ENCODE measurements at places on chromosomes 2 and 18.

DNA sequence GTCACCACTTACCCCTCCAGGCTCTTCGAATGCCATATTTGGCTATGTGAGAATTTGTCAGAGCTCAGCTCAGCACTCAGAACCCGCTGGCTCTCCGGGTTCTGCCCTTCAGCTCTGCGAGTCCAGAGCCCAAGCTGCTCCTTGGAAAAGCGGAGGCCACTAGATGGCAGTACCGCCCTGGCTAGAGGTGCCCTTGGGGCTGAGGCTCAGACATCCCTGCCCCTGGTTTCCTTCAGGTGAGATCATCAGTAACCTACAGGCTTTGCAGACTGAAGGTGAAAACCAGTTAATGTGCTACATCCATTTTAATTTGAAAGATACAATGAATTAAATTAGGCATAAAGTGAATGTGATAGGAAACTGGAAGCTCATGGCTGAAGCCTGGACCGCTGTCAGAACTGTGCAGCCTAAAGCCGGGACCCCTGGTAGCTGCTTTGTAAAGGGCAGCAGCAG lies 285.6 kb downstream of the AGAP1 start:
- DNase-seq: peak; percentile 19

DNA sequence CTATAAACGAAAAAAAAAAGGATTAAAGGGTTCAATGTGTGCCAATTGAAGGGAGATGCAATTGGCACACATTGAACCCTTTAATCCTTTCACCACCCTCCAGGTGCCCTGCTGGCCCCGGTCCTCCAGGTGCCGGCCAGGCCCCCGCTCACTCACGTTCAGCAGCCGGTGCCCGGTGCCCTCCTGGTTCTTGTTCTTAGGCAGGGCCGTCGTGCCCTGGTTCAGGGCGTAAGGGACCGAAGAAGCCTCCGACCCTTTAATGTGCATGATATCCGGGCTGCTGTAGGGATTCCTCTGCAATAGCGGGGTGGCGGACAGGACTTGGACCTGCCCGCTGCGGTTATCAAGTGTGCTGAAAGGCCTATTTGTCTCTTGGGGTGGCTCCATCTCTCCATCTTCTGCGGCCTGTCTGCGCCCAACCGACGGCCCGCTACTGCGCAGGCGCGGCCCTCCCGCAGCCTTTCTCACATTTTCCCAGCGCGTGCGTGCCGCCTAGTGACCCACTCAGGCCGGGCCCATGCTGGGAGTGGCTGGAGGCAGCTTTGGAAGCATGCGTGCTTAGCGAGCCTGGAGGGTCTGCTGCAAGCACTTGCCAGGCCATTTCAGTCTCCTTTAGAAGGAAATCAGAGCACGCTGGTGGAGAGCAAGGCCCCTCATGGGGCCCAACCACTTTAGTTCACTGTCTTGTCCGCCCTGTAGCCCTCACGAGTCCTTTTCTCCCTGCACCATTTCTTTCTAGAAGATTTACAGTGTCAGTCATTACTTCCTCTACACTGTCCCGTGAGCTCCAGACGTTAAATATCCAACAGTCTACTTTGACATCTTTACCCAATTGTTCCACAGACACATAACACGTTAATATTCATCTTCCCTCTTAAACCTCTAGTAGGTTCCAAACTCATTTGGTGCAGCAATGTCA lies 24.3 kb downstream of the TMEM237 start:
- no peak for DNase-seq

DNA sequence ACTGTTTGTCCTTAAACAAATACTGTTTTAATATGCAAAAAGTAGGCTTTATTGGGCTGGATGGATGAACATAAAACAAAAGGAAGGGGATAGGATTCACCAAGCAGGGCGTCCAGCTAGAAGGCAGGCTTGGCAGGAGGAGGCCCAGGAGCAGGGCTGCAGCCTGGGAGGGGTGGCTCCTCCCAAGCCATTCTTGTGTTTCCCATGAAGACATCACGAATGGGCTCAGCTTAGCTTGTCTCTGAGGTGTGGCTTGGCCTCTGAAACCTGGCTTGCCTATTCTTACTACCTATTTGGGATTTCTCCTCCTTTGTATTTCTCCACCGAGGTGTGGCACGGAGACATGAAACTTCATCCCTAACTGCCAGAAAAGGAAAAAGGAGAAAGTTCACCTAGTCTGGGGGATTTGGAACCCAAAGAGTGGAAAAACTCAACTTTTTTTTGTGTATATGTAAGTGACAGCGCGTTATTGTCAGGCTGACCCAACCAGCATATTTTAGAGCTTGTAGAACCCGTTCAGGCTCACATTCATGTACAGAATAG lies 481.9 kb upstream of the SPRED2 start:
- no peak for DNase-seq

GRCh38 chr18:45284851-45285250 lies 330.4 kb upstream of the SLC14A2 start:
- DNase-seq: no peak

GRCh38 chr2:232368311-232368731 lies 10.2 kb upstream of the ALPP start:
- DNase-seq: no peak

DNA sequence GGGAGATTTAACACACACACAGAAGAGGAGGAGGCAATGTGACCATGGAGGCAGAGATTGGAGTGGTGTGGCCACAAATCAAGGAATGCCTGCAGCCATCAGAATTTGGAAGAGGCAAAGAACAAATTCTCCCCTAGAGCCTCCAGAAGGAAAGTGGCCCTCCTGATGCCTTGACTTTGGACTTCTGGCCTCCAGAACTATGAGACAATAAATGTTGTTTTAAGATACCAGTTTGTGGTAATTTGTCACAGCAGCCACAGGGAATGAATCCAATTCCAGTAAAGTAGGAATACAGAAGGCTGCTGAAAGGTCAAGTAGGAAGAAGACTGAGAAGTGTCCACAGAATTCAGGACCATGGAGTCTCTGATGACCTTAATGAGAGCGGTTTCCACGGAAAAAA lies 18.1 kb downstream of the PAIP2B start:
- no peak for DNase-seq

DNA sequence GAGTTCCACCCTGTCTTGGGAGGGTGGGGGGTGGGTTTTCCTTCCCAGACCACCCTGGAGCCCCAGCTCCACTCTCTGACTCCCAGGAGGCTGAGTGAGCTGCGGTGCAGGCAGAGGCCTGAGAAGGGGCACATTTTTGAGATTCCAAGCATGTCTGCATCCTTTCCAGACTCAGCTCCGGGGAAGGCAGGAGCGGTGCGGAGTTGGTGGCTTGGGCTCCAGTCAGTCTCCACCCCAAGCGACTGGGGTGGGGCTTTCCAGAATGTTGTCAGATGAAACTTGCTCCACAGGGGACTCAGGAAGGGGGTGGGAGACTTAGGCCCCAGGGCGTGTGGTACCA lies 44.2 kb upstream of the HS6ST1 start:
- no peak for DNase-seq

DNA sequence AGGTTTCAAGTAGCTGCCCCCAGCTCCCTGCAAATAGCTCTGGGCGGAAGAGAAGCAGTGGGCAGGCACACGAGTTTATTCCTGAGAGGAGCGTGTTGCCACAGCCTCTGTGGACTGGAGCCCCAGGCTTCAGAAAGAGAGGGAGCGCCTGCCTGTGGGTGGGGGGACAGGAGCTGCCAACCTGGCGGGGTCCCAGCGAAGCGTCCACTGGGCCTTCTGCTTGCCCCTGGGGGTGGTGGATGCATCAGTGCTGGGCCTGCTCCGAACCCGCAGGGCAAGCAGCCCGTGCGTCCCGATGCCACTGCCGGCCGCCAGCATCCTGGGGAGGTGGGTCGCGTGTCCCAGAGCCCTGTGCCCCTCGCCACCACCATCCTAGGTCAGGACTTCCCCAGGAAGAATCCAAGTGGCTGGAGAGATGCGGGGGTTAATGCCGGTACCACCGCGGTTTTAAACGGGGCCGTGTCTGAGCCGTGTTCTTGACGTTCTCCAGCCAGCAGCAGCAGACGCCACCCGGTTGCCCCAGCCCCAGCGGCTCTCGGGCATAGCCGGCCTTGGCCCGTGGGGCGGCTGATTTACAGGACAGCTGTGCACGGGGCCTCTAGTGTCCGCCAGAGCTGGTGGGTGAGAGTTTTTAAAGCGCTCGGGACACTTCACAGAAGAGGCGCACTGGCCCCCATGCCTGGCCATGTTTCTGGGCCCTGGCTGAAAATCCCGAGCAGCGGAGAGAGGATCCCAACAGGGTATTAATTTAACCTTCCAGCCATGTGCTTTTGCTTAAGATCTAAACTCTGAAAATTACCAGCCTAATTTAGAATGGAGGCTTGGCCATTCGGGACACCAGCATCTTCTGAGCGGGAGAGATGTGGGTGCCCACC lies 84.7 kb downstream of the NFATC1 start:
- no peak for DNase-seq

DNA sequence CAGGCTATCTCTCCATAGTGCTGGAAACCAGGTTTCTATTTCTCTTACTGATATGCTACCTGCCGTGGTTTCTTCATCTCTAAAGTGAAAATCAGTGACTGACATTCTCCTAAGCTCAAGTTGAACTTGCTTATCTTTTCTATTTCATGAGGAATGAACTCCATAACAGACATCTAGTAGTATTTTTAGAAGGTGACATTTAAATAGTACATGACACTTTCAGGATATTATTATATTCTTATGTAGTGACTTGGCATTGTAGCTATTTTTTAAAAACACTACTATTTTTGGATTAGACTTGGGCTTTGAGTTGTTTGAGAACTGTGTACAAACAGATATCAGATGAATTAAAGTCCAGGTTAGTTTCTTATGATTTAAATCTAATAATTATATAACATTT lies 1381.8 kb downstream of the DSC3 start:
- no peak for DNase-seq

DNA sequence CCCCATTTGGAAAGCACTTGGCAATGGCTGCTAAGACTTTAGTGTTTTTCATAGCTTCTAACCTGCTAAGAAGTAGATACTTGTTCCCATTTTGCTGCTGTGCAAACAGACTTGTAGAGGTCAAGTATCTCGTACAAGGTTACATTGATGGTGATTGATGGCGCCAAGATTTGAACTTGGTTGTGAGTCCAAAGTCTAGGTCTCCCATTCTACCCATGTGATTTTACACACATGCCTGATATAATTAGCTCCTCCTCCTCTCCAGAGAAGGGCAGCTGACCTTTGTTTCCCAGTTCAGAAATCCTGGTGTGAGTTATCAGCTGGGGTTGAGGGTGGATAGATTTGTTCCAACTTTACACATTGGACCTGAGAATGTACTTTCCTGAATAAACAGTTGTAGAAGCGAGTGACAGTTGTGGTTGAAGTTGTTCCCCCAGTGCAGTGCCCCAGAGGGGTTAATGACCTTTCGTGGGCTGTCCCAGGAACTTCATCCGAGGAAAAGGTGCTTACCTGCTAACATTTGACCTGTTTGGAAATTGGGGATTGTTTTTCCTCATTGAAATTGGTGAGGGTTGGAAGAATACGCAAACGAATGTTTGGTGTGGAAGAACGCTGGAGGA lies 10.4 kb downstream of the TCF7L1 start:
- DNase-seq: no peak

DNA sequence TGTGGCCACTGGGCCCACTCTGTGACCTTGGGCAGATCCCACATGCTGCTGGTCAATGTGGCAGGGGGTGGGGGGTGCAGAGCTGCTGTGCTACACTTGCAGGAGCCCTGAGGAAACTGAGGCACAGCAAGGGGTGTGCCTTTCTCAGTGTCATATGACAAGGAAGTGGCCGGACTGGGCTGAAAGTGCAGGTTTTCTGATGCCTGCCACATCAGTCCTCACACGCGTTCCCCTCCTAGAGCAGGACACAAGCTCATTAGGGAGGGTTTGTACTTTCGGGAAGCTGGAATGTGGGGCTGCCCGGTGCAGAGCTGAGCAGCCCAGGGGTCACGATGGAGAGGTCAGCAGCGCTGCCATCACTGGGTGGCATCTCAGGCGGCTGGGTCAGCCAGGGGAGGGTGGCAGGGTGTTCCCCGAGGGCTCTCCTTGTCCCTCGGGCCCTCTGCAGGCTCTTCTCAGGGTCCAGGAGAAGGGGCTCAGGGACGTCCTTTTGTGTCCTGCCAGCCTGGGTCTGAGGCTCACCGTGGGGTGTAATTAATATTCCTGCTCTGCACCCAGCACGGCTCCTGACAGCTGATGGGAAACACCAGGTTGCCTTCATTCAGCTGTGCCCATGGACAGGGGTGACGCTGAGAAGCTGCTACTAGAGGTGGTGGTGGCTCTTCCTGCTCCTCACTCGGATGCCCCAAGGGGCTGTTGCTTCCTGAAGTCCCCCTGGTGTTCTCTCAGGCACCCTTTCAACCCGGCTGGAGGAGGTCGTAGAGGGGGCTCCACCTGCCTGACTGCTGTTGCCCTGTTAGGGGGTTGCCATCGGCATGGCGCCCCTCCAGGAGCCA lies 62.1 kb upstream of the HDAC4 start:
- no peak for DNase-seq

DNA sequence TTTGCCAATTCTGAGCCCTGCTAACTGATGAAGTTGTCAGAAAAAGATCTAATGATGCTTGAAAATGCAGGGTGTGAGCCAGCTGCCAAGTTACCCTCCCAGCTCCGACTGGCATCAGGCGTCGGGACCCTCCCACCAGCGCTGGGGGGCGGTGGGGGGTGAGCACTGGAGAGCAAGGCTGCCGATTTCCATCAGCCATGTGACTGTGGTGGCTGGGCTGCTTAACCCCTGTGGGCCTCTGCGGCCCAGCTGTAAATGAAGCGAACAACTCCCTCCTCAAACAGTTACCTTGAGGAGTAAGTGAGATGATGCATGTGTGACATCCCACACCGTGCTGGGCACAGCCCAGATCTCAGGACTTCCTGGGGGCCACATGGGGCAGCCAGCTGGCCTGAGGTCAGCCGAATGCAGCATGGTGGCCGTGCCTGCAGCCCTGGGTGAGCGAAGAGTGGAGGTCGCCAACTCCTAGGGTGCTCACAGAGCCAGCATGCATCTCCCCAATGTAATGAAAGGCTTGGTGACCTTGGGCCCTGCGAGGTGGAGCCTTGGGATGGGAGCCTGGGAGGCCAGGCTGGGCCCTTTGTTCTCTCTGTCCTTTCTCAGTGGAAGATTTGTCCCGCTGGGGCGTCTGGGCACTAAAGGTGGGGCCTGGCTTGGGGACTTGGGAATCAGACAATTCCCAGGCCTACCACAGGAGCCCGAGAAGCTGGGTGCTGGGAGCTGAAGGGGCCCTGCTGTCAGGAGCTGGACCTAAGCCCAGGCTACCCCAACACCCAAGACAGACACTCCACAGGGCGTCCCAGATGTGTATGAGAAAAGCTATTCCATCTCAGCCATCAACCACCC lies 25.1 kb downstream of the CIB4 start:
- DNase-seq: no peak

DNA sequence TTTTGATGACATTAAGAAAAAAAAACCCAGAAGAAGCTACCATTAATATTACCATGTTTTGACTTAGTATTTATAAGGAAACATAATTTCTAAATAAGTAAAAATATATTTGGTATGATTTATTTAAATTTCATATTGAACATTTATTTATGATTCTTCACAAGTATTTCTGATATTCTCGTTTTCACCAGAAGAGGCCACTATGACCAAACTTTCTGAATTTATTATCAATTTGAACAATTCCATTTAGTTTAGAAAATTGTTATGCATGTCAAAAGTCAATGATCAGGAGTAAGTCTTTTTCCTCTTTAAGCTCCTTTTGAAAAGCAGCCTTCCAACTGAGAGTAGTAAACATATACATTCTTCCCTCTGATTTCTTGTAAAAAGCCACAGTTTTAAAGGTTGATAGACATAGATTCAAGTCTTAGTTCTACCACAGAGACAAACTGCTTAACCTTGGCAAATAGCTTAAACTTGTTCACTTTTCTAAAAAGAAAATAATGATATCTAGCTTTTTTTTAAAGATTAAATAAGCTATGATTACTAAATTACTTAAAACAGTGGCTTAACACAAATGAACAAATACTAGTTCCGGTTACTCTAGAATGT lies 329.9 kb downstream of the TRIB2 start:
- DNase-seq: no peak

Data from activated CD8-positive, alpha-beta memory T cell treated with anti-CD3 and anti-CD28 coated beads for 48 hours (primary cell).